NCI-H524 treated with DMSO at 0.1 percent for 48 hours (cell line): ENCODE measurements at places on chromosomes 2 and 18.
A peak's percentile ranks its signal among the peaks of the same experiment; 100 is the strongest.

DNA sequence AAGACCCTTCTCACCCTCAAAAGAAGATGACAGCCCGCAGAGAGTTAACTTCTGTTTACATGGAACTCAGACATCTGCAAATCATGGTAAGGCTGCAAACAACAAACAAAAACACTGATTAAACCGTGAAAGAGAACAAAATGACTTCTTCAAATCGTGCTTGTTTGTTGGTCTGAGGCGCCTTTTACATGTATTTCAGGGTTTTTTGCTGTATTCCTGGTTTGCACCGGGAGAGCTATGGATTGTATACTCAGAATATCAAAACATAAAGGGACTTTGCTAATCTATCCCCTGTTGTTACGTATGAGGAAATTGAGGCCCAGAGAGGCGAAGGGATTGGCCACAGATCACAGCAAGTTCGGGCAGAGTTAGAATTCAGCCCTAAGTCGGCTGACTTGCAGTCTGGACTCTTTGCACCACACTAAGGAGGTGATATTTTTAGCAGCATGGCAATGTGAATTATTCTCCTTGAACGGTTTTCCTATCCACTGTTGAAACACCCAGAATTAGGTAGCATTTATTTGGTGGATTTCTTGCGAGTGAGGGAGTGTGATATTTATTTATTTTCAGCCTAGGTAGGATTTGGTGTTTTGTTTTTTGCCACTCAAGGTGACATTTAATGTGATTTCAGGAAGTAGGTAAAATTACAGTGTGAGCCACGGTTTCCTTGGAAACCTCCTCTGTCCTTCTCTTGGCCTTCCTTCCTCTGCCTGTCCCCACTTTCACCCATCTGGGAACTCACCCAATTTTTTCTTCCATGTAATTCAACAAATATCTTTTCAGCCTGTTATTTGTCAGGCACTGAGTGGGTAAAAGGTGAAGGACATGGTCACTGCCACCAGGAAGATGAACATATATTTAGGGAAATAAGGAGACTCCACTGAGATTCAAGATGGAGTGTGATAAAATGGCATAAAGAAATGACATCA lies 980 bp upstream of the PDE6D start:
- DNase-seq = no peak

- no peak for DNase-seq
Measured at GRCh38 chr2:86003967-86004366, 101.7 kb downstream of the POLR1A start.

DNA sequence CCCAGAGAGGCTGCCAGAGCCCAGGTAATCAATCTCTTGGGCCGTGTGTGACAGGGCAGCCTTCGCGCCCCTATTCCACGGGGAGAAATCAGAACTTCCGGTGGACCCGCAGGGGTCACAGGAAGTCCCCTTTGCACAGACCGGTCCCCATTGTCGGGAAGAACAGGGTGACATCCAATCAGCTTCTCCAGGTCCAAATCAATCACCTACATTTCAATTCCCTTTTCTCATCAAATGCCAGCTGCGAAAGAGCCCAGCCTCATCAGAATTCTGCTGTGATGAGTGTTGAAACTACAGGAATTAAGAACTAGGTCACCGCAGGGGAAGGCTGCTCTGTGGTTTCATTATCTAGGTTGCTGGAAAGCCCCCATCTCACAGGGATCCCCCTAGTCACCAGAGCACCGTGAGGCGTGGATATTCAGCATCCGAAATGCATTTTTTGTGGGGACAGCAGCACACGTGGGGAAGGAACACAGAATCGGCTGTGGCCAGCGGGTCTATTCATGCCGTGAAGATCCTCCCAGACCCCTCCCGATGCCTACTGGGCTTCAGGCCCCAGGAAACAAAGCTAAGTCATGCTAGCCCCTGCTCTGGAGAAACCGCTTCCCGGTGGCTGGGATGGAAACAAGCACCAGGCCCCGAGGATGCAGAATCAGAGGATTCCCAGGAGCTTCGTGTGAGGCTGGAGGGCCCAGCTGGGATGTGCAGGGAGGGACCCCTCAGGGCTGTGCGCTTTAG lies 193.7 kb upstream of the ID2 start:
- DNase-seq = no peak

- DNase-seq = no peak
Measured at GRCh38 chr2:179298666-179299065, 34.0 kb upstream of the SESTD1 start.

DNA sequence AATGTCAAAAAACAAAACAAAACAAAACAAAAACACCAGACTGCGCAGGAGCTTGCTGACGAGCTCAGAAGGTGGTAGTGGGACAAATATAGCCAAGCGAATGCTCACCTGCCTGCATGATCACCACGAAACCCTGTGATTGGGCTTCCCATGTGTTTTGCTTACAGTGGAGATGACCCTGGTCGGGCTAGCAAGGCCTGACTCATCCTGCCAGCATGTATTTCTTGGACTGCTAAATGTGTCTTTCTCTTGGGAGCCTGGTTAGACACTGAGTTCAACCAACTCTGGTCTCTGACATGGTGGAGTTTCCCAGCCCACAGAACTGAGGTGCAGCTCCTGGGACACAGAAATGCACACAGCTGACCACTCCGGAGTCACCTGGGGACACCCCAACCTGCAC lies 30.7 kb upstream of the DUSP2 start:
- DNase-seq = no peak

GRCh38 chr18:33594799-33595198 lies 16.8 kb downstream of the ASXL3 start:
- DNase-seq = no peak

GRCh38 chr18:79516441-79516931 lies 120.8 kb downstream of the NFATC1 start:
- DNase-seq = no peak

GRCh38 chr2:239153806-239154591 lies 246.8 kb downstream of the HDAC4 start:
- DNase-seq = no peak

DNA sequence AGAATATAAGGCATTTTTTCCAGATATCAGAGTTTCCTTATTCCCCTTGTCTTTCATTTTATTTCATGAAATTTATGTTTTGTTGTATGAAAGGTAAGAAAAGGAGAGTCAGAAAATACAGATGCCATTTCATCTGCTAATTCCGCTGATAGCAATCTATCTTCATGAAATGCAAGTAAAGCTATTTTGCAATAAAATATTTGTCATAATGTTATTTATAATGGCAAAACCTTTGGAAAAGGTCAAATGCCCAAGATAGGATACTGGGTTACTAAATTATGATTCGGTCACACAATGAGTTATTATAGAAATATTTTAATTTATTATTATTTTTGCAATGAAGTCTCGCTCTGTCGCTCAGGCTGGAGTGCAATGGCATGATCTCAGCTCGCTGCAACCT lies 124.2 kb downstream of the SPP2 start:
- DNase-seq = no peak

DNA sequence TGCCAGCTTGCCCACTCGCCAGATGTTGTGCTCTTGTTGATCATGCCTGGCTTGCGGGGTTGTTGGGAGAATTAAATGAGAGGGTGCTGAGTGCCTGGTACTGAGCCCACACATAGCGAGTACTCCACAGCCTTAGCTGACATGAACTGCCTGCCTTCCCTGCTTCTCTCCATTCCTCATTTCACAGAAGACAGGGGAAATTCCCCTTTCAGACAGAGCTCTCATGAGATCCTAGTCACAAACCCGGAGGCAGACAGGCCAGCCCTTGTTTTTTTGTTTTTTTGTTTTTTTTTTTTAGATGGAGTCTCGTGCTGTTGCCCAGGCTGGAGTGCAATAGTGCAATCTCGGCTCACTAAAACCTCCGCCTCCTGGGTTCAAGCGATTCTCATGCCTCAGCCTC lies 17.1 kb upstream of the DNMT3A start:
- no peak for DNase-seq

GRCh38 chr2:156457523-156458517 lies 21.6 kb downstream of the GPD2 start:
- DNase-seq = no peak

DNA sequence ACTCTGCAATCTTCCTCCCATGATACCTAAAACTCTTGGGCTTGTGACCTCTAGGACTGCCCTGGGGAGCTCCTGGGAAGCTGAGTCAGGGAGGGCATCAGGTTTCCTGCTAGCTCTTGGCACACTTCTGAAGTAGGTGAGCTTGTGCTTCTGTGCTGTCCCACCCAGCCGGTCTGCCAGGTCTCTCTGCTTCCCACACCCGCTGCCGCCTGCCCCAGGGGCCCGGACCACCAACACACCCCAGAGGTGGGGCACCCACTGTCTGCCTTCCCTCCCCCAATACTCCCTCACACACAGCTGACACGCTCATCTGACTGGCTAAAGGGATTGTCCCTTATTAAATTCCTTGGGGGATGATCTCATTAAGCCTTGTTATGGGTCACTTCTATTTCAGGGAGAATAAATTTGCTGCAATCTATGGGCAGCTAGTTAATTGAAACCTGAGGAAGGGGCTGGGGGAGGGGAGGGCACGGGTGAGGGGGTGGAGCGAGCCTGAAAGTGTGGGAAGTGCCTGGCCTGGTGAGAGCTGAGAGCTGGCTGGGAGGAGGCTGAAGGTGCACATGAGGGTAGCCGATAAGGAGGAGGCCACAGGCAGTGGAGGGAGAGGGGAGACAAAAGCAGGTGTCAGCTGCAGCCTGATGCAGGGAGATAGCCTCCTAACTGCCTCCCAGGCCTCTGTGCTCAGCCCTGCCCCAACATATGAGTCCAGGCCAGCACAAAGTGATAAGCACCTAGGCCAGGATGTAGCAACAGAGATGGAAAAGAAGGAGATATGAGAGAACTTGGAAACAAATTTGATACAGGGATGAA lies 48.8 kb downstream of the HAUS1 start:
- peak; percentile 38 for DNase-seq

DNA sequence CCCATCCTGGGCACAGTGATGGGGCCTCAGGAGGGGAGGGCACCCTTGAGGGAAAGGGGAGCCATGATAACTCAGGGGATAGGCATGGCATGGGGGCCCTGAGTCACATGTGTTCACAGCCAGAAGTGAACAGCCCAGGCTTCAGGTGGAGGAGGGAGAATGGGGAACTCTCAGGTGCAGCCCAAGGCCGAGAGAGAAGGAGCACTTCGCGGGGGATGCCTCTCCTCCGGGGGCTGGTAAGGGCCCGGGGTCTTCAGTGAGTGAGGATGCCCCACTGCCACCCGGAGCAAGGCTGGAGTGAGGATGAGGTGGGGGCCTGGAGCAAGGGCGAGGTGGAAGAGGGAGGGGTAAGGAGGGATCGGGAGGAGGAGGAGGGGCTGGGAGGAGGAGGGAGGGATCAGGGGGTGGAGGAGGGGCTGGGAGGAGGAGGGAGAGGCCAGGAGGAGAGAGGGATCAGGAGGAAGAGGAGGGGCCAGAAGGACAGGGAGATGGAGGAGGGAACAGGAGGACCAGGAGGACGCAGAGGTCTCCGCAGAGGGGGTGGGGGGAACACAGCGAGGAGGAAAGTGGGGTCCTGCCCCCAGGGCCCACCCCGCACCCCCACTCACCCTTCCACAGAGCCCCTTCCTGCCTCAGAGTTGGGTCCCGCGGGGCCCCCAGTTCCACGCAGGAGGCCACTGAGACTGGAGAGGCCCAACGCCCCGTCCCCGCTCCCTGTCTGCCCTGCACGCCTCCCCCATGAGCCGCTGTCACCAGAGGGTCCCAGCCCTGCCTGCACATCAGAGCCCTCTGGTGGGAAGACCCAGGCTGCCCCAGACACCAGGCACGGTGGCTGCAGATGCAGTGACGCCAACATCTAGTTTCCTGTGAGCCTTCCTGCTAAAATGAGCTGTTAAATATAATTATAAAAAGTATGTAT lies 42.8 kb downstream of the RAMP1 start:
- no peak for DNase-seq

DNA sequence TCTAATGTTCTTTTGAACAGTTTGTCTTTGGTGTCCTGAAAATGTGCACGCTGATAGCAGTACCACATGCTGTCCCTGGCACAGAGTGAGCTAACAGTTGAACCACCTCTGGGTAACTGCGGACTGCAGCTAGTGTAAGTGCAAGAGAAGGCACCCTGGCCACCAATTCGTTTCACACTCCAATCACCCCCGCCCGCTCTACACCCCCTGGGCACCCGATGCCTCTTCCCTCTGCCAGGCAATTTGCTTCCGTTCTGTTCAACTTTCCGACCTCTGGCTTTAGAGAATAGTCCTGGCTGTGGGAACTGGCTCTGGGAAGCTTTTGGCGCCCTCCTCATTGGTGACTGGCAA lies 1.4 kb downstream of the DOCK10 start:
- DNase-seq = no peak

DNA sequence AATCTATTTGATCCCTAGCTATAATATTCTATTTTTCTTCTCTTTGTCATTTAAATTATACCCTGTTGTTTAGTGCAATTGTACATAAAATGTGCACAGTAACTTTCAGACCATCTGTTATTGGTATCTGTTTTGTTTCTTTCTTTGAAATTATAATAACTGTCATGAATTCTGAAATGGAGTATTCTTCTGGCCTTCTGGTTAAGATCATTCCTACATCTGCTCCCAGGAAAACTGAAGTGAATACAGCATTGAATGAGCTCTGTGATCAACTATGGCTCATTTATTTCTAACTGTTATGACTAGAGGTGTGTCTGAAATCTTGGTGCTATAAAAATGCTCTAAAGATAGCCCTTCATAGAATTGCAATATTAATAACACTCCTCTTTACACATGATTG lies 788.4 kb upstream of the TMEFF2 start:
- no peak for DNase-seq
